ENCODE measurements at places on chromosomes 5 and 9.

DNA sequence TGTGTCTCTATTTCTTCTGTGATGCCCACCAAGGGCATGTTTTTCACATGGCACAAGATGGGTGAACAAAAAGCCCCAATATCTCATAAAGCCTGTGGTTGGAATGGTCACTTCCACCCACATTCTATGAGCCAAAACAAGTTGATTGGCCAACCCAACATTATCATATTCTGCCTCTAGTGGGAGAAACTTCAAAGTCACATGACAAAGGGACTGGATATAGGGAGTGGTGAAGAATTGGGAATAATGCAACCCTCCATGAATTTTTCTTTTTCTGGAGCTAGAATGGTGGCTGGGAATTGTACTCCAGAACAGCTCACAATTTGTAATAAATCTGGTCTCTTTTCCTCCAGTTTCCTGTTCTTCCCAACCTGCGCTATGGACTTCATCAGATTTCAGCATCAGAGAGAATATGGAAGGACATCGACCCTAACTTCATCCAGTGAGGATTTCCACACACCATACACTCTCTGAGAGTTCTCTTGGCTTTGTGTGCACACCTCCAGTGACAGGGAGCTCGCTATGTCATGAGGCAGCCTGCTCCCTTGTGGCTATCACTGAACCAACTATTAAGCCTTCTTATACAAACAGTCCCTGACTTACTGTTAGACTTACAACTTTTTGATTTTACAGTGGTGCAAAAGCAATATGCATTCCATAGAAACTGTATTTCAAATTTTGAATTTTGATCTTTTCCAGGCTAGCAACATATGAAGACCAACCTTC is 12.0 kb upstream of the B4GALT1 start:
- DNase-seq: no peak

DNA sequence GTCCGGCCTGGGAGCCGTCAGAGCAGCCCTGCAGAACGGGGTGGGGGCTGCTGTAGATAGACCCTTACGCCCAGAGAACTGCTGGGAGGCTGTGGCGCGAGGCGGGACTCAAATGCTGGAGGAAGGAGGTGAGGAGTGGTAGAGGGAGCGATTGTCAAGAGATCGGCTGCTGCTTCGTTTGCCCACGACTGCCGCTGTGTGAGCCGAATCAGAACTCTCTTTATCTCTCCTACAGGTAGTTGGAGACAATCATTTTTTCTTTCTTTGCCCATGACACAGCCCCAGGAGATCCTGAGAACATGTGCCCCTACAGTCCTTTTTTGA is 456 bp downstream of the ZNF79 start:
- DNase-seq: no peak

DNA sequence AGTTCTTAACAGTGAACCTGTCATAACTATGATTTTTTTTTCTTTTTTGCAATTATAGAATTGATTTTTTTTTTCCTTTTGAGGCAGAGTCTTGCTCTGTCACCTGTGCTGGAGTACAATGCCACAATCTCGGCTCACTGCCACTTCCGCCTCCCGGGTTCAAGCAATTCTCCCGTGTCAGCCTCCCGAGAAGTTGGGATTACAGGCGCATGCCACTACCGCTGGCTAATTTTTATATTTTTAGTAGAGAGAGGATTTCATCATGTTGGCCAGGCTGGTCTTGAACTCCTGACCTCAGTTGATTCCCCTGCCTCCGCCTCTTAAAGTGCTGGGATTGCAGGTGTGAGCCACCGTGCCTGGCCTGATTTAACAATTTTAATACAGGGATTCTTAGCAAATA is 21.4 kb downstream of the UGCG start:
- no peak for DNase-seq

DNA sequence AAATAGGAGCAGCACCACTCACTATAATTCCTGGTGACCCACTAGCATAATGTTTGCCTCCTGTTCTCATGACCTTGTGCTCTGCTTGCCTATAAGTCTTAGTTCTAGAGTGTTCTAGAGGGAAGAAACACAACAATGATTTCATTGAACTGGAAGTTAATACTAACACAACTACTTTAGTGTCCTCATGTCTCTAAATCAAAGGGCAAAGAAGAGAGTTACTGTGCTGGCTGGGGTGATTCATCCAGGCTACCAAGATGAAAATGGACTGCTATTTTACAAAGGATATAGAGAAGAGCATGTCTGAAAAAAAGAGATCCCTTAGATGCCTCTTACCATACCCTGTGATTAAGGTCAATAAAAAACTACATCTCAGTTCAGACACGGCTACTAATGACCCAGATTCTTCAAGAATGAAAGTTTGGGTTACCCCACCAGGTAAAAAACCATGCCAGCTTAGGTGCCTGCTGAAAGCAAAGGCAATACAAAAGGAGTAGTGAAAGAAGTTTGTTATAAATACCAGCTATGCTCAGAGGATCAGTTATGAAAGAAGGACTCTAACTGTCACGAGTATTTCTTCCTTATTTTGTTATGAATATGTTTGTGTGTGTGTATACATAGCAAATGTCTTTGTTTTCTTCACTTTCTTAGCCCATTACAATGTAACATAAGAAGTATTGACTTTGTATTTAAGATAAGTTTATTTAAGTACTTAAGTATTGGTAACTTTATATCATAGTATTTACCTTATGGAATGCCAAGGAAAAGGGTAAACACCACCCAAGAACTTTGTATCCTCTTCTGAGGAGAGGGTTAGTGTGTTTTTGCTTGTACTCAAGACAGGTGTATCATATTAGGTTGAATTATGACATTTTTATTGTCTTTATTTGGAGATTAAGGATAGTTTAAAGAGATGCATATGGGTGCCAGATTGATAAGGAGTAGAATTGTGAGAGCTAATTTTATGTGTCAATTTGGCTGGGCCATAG is 314.1 kb upstream of the PTGER4 start:
- no peak for DNase-seq

GRCh38 chr5:176621661-176622079 is 8.7 kb downstream of the SNCB start:
- no peak for DNase-seq

DNA sequence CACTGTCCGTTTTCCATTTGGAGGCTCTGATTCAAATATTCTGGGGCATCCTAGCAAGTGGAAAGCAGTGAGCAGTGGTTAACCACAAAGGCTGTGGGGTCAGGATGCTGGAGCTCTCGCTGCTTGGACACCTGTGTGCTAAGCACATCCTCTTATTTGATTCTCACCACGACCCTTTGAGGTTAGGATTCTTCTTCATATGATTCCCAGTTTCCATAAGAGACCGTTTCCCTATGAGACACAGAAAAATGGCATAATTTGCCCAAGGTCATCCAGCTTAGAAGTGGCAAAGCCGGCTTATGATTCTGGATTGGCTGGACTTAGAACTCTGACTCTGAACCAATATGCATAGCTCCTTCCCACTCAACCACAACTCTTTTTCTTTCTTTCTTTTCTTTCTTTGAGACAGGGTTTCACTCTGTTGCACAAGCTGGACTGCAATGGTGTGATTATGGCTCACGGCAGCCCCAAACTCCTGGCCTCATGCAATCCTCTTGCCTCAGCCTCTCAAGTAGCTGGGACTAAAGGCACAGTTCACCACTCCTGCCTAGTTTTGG is 207.7 kb downstream of the TTLL11 start:
- DNase-seq: no peak

- DNase-seq: no peak
Measured at GRCh38 chr9:124755061-124755460, 16.1 kb downstream of the NR6A1 start.

- DNase-seq: no peak
Measured at GRCh38 chr5:109998726-109999125, 309.0 kb downstream of the MAN2A1 start.

- no peak for DNase-seq
Measured at GRCh38 chr9:77811832-77812231, 163.7 kb upstream of the GNA14 start.

DNA sequence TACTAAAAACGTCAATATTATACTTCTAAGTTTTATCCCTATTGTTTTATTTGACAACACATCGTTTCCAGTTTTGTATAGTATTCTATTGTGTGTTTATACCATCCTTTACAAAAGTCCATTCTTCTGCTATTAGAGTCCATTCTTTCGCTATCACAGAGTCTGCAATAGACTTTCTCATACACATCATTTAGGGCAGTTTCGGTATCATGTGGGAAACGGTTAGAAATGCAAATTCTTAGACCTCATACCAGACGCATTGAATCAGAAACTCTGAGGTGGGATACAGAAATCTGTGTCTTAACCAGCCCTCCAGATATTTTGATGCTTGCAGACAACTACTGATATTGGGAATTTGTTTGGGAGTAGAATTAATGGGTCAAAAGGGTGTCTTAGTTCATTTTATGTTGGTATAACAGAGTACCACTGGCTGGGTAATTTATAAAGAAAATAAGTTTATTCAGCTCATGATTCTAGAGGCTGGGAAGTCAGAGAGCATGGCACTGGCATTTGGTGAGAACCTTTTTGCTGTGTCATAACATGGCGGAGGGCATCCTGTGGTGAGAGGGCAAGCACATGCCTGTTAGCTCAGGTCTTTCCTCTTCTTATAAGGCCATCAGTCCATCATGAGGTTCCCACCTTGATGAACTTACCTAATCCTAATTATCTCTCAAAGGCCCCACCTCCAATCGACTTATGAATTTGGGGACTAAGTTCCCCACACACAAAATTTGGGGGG is 21.1 kb downstream of the CARTPT start:
- DNase-seq: no peak

DNA sequence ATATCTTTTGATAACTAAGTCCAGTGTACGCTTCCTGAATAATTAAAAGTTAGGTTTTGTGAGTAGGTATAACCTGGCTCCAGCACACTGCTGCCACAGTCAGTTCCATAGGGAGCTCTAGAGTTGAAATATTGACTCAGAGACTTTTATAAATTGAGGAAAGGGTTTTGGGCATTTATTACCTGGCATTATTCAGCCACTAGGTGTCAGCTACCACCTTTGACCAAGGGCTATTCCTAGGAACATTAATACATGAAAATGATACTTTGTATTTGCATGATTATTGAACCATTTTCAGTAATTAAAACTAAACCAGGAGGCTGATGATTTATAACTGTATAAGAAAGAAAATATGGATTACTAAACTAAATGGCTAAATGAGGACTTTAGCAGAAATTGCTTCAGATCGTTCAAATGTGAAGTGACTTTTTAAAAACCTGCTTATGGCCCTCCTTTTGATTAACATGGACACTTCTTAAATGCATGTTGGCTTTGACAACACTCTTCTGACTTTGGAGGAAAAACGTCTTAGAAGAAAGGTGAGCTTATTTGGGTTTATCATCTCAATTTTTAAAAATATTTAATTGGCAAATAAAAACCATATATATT is 83.0 kb downstream of the SMC2 start:
- no peak for DNase-seq
